Immature natural killer cell (primary cell): ENCODE measurements at places on chromosomes 2 and 18. TPM values are rescaled to one million over a fixed set of nuclear protein-coding genes. Genes with fewer than 3 reads are reported as not detected.

Gene HOXD8
- not detected for polyA plus RNA-seq

Gene CNNM3
- polyA plus RNA-seq = 11.0 TPM

Gene TNFRSF11A
- polyA plus RNA-seq = 13.5 TPM

Gene HADHB
- polyA plus RNA-seq = 96.8 TPM

GRCh38 chr2:112640800-112641675 lies 4.7 kb upstream of the SLC20A1 start:
- DNase-seq = no peak

DNA sequence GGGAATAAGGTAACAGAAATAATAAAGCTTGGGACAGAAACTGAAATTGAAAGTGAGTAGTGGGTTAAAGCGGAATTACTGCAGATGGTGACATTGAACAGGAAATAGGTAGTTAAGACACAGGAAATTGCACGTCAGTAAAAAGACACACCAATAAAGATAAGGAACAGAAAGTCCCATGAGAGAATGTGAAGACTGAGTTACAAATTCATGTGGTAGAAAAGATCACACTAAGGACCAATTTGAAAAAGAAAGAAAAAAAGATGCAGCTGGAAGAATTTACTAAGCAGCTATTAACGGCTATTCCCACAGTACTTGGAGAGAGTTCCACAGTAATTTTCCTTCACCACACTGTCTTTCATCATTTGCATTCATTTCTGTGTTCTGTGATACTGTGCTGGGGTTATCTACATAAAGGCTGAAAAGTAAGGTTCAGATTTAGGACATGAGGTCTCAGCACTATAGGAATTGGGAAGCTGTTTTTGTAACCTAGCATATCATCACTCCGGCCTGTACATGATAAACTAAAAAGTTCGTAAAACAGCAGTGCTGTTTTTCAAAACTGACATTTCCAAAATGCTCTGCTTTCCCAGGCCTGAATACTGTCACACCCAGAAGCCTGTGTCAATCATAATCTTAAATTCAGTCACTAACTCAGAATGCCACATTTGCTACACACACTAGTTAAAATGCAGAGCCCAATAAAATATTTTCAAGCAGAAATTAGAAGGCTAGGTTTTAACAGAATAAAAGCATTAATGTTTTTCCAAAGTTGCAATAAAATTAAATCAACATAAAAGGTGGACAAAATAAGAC lies 42.9 kb downstream of the SRBD1 start:
- peak; percentile 84 for DNase-seq

- DNase-seq = no peak
Measured at GRCh38 chr2:43300222-43300621, 73.8 kb upstream of the ZFP36L2 start.

DNA sequence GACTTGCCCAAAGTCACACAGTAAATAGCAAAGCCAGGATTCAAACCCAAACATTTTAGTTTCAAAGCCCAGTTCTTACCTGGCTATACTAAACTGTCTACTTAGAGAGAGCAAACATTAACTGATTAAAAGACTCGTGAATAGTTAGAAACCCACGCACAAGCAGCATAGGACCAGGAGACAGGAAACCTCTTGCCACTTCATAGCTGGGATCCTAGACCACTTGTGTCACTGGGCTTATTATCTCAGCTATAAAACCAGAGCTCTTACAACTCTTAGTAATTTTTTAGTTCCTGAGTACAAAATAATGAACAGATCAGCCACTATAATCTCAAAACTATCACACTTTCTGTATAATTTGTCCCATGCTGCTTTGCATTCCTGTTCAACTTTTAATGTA lies 2.4 kb upstream of the AAK1 start:
- no peak for DNase-seq

DNA sequence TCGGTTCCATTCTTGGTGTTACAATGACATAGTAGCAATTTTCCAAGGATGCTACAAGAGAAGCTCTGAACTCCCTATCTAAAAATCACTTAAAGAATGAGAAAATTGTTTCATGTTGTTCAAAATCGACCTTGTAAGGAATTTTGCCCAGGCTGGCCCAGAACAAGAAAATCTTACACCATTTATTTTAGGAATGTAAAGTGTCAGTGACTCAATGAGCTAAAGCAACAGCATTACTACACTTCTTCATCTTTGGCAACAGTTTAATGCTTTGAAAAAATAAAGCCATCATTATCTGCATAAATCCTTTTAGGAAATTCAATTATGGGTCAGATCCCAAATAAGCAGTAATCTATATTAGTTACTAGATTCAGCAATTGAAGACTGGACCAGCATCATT lies 38.6 kb downstream of the SLC25A12 start:
- DNase-seq = no peak

DNA sequence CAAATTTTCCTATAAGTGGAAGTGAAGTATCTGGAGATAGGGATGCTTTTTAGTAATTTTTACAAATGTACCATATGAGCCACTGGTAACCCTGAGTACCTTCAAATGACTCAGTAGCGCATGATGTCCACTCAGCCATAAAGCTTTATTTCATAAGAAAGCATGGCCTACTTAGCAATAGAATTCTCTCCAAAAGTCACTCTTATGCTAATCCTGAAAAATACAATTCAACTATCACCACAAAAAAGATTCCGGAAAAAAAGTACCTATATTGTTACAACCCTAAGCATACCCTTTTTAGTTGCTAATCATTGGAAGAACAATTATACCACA lies 732.2 kb downstream of the SOCS6 start:
- no peak for DNase-seq
